ENCODE measurements at places on chromosomes 6 and 20.

DNA sequence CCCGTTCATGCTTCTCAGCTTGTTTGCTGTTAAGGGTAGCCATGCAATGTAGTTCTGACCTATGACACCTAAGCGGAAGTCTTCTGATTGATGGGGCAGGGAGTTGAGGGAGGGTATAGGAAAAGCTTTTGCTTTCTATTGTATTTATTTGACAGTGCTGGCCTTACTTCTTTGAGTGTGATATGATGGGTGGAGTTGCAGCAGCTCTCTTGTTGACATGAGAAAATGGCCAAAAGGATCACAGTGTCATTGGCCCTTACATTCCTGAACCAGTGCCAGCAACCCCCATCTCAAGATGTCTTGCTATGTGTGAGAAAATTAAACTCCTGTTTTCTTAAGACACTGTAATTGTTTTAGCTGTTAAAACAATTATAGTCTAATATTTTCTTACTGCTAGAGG lies 117.5 kb downstream of the SAMD5 start:
- DNase-seq: no peak

DNA sequence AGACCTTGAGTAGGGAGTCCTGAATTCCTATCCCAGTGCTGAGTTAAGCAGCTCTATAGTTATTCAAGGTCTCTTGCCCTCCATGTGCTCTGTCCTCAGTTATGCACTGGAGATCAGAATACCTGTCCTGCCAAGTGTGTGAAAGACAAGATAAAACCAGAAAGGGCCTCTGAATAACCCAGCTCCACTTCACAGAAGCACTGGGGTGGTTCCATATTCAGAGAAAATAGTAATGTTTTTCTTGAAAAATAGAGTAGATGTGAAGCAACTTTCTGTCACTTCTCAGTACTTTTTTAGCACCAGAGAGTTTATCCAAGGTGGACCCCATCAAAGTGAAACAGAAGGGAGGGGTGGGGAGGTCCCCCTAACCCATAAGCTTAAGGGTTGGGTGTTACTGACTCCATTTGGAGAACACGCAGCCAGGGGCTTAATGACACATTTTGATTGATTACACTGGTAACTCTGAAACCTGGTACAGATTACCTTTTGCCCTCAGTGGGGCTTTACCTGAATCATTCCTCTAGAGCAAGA lies 509.8 kb upstream of the JARID2 start:
- no peak for DNase-seq

DNA sequence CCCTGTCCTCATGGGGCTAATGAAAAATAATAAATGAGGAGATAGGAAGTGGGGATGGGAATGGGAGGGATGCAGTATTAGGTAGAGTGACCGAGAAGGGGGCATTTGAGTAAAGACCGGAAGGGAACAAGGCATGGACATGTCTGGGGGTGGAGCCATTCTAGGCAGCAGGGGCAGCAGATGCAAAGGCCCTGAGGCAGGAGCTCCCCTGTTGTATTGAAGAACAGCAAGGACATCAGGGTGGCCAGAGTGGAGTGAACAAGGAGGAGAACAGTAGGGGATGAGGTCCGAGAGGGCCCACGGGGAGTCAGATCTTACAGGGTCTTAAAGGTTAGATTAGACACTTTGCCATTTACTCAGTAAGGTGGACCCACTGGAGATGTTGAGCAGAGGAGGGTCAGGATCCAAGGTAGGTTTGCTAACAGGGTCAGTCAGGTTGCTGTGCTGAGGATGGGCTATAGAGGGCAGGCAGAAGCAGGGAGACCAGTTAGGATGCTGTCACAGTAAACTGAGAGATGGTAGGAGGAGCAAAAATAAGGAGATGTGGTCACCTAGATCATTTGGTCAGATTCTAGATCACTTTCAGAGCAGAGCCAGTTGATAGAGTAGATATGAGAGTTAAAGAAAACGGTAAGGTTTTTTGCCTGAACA lies 18.7 kb downstream of the TAF8 start:
- no peak for DNase-seq

GRCh38 chr6:55980627-55981211 lies 105.3 kb upstream of the BMP5 start:
- peak; percentile 79 for DNase-seq

DNA sequence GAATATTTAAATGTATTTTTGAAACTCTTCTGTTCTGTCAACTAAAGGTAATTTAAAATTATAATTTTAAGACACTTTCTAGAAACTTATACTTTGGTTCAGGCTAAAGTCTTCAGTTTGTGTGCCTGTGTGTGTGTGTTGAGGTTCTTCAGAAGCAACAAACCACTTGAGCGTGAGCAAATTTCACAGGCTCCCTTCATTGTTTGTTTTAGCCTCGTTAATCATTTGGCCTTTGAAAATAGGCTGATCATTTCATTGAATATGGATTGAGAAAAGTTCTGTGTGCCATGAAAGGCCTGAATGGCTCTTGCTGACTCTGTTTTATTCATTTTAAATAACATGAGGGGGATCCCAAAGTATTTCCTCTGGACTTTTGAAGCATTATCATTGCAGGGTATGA lies 420.1 kb downstream of the CDKAL1 start:
- DNase-seq: no peak

DNA sequence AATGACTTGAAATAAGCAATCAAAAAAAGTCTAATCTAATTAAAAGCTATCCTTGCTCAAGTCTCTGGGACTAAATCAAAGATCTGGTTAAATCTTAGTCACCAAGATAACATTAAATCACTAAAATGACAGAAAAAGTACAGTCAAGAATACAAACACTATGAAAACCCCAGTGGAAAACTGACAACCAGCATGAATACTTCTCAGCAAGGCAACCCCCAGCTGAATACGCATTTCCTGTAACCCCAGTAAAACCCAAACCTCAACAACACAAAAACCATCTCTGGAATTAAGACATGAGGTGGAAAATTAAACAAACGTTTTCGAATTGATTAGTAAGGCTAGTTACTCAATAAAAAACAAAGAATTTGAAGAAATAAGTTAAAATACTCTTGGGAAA lies 23.7 kb upstream of the ZC3H12D start:
- DNase-seq: no peak

- peak; percentile 42 for DNase-seq
These were observed 164.6 kb upstream of the FAM83B start for GRCh38 chr6:54681987-54682386.

GRCh38 chr6:136365776-136366354 lies 76.2 kb upstream of the BCLAF1 start:
- DNase-seq: peak; percentile 38

GRCh38 chr20:59253779-59254319 lies 46.6 kb upstream of the EDN3 start:
- no peak for DNase-seq

- DNase-seq: no peak
These were observed 25.1 kb downstream of the GPR63 start for GRCh38 chr6:96812077-96812703.

DNA sequence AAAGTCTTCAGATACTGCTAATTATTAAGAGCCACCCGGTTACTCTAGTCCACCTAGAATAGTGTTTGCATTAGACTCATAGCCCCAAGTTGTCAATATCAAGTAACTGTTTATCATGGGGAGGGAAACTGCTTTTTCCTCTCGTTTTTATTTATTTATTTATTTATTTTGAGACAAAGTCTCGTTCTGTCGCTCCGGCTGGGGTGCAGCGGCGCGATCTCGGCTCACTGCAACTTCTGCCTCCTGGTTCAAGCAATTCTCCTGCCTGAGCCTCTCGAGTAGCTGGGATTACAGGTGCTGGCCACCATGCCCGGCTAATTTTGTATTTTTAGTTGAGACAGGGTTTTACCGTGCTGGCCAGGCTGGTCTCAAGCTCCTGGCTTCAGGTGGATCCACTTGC lies 16.1 kb upstream of the CCDC170 start:
- no peak for DNase-seq

DNA sequence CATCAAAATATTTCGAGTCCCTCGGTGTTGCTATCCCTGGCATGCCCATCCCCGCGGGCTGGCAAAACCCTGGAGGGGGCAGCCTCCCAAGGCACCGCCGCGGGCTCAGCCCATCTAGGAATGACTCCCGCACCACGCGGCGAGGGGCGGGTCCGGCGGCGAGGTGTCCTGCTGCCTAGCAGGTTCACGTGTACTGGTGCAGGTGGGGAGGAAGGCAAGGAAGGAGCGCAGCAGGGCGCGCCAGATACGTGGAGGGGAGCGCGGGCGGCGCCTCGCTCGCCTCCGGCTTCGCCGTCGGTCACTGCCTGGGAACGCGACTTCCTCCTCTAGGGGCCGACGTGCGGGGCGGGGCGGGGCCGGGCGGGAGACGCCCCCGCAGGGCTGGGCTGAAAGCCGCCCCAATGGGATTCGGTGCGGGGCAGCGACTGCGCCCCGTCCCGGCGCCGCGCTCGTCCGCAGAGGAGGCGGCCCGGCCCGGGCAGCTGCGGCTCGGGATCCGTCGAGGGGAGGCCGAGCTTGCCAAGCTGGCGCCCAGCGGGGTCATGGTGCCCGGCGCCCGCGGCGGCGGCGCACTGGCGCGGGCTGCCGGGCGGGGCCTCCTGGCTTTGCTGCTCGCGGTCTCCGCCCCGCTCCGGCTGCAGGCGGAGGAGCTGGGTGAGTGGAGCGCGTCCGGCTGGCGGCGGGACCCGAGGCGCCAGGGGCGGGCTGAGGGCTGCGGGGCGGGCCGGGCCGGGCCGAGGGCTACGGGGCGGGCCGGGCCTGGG lies at the start of gene DCBLD1:
Gene DCBLD1, plus strand, starts transcription at position 435 of the 764 bp plus-strand sequence. Its CDS starts 108 bp downstream, at position 543.
- peak; percentile 84 for DNase-seq

DNA sequence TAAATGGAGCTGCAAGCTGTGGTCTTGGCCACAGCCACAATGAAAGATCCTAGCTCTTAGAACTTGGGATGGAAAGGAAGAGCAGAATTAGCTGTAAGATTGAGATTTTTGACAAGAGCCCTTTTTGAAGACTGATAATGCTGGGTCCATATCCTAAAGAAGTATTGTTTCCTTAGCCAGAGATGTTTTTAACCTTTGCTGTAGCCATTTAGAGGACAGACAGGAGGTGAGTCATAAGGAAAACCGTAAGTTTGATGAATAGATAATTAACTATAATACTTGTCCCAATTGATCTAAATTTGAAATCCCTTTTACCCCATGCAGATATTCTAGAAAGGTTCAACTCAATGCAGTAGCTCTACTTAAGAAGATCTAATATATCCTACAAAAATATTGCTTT lies 213.7 kb downstream of the HTR1B start:
- no peak for DNase-seq

DNA sequence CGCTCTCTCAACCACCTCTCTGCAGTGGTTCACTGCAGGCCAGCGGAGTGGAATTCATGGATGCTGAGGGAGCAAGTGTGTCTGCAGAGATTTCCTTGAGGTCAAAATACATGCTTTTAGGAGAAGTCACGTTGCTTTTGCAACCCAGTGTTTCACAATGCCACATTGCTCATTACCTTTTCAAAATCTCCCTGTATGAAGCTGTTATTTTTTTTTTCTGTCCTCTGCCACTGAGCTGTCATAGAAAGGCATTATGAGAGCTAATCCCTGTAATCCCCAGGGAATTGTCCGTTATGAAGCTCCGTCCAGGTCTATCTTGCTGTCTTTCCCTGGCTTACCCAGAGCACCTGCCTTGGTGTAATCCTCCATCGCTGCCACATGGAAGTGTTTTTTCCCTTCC lies 60.5 kb upstream of the SLC22A23 start:
- DNase-seq: no peak

- DNase-seq: no peak
These were observed 100.9 kb downstream of the TMEM200A start for GRCh38 chr6:130466748-130467061.

DNA sequence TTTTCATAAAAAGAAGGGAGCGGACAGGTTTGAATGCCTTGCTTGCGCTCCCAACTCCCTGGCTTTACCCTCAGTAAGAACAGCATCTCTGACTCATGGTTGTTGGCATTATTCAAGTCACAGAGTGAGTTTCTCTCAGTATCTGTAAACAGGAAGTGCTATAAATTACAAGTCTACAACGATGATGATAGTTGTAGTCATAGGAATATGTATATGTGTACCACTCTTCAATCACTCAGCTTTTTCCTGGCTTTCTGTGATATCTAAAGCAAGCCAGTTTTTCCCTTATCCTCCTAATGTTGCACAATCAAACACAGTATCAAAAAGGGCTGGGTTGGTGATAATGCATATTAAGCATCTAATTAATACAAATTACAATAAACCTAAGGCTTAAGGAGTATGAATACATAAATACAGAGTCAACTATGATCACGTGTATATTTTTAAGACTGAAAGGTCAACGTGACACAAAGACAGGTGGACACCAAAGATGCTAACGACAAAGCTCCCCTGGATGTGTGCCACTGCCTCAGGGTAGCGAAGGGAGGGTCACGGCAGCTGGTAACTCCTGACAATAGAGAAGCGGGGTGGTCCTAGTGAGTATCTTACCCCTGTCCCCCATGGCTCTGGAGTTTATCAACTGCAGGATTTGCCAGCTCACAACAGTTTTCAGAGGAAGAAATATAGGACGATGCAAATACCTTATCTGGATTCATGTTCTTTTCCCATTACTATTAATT lies 202.8 kb downstream of the BTBD9 start:
- DNase-seq: no peak

DNA sequence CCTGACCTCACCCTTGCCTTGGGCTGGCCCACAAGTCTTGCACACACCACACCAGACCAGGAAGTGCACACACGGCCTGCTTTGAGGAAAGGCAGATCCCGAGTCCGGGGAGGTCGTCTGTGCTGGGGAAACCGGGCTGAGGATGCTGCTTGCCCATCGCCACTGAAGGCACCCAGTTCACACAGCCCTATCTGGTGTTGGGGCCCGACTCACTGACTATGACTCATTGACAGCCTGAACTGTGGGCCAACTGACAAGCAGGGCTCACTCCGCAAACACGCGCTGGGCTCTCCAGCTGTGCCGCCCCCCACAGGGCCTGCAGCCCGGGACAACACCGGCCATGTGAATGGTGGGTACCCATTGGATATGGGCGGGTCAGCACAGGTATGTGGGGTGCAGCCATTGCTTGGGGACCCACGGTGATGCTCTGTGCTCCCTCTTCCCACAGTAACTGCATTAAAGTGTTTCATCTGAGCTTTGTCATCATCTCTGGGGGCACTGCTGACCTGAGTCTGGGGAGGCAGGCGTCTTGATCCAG lies 1.6 kb downstream of the SAMD10 start:
- peak; percentile 35 for DNase-seq

DNA sequence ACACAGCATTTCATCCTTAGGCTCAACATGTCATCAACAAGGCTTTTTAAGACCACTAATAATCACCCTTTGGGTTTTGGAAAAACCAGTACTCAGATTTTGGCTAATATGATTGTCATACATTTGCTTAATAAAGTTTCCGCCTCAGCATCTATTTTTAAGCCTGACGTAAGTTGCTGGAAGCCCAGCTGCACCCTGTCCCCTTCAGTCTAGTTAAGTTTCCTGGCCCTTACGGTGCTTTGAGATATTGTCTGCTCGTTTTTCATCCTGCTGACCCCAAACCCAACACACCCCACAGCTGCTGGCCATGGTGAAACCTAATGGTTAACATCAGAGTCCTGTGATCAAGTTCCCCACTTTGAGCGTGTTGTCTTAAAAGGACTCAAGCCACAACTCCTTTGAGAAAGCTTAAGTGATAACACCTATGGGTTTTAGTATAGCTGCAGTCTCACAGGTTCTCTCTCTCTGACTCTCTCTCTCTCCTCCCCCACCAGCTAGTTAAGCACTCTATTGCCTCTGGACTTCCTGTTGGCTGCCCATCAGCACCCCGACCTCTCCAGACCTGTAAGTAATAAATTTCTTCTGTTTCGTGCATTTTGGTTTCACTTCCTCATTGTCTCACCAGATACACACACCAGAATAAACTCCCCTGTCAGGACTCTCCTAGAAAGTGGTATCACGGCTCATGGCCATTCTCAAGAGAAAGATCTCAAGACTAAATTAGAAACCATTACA lies 802.0 kb downstream of the C6orf118 start:
- peak; percentile 78 for DNase-seq

GRCh38 chr20:45972500-45973183 lies 639 bp upstream of the ZNF335 start:
- no peak for DNase-seq

Measured in OCI-M1 (cell line).